ENCODE measurements at places on chromosomes 1 and 21.
A peak's percentile ranks its signal among the peaks of the same experiment; 100 is the strongest.

GRCh38 chr1:227902641-227902990 is 45.1 kb downstream of the WNT9A start:
- no peak for DNase-seq

DNA sequence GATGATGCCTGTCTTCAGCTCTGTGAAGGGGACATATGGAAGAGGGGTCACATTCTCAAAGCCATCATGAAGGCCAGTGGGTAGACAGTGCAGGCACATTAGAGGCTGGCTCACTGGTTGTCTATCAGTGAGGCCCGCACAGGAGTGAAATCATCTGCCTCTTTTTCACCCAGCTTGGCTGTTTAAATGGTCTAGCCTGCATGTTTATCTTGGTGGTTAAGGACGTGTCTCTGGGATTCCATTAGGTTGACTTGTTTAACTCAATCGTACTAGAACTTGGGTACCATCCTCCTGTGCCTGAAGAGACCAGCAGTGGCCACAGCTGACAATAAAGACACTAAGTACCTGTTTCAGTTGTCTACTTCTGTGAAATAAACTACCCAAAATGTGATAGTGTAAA is 219.3 kb downstream of the PLPP3 start:
- no peak for DNase-seq

DNA sequence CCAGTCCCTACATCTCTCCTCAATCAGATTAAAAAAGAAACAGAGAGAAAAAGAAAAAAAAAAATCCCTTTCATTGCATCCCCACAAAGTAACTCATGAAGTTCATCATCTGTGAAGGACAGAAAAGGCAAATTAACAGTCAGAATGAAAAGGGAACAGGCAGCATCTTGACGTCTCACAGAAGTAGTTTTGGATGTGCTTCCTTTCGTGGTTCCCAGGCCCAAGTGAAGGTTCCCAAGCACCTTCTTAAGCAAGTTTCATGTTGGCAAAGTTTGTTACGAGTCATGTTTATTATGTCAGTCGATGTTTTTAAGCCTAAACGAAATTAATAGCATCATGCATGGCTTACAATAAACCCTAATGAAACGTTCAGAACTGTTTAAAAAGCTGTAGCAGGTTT is 475.2 kb downstream of the SETD4 start:
- no peak for DNase-seq

DNA sequence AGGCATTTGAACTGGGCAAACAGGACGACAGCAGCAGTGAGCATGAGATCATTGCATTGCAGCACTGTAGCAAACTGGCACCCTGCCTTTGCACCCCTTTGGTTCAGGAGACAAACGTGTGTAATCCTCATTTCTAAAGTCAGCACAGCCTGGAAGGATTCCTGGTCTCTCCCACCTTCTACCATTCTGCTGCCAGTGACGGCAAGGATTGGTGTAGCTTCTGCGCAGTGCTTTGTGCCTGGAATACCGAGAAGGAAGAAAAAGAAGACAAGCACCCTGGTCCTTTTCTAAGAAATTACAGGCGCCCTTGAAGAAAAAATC is 805.3 kb downstream of the USP25 start:
- DNase-seq: no peak

GRCh38 chr1:247212012-247212411 is 40.2 kb upstream of the ZNF124 start:
- DNase-seq: no peak

DNA sequence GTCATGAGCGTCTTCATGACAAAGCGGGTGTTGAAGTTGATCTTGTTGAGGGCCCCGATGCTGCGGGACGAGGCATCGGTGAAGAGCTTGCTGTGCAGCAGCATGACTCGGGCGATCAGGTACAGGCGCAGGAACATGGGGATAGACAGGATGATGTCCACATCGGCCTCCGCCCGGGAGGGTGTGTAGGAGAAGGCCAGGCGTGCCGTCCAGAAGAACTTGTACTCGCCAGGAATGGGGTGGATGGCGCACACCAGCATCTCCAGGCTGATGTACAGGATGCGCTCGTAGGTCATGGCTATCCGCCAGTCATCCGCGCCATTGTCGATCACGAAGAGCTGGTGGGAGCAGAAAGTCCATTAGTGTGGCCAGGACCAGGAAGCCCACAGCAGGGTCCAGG is 98.0 kb downstream of the KCNN3 start:
- no peak for DNase-seq

GRCh38 chr21:39712976-39713375 is 32.0 kb upstream of the IGSF5 start:
- DNase-seq: no peak

DNA sequence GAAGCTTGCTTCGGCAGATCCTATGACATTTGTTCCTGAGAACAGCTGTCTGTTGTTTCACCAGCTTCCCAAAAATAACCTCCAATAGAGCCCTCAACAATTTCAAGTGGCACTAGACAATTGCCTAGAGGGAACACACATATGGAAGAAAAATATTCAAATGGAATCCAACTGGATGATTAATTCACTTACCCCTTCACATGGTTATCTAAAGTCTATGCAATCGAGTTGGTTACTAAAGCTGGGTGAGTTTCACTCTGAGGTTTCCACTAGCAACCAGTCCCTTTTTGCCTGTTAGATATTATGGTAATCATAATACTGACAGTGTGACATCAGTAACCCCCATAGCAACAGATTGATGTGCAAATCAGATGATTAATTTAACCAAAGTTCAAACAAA is at the start of gene LEMD1:
Gene LEMD1, minus strand, starts transcription at position 259 of the 400 bp plus-strand sequence. CDS start 1,520 bp downstream, outside the sequence.
- DNase-seq: no peak

- DNase-seq: no peak
These were observed 101.7 kb upstream of the TTC34 start for GRCh38 chr1:2903226-2903625.

- DNase-seq: no peak
These were observed 993.8 kb upstream of the NCAM2 start for GRCh38 chr21:20004367-20004766.

GRCh38 chr21:28410256-28410655 is 582.4 kb downstream of the LTN1 start:
- no peak for DNase-seq

DNA sequence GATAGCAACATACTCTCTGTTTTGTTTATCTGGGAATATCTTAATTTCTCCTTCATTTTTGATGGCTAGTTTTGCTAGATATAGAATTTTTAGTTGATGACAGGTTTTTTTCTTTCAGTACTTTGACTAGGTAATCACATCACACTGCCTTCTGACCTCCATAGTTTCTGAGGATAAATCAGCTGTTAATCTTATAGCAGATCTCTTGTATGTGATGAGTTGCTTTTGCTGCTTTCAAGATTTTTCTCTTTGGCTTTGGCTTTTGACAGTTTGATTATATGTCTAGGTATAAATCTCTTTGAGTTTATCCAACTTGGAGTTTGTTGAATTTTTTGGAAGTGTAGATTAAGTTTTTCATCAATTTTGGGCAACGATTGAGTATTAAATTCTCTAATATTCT is 142.6 kb downstream of the ZNF644 start:
- no peak for DNase-seq

GRCh38 chr1:110102081-110102480 is 10.2 kb upstream of the UBL4B start:
- DNase-seq: no peak

DNA sequence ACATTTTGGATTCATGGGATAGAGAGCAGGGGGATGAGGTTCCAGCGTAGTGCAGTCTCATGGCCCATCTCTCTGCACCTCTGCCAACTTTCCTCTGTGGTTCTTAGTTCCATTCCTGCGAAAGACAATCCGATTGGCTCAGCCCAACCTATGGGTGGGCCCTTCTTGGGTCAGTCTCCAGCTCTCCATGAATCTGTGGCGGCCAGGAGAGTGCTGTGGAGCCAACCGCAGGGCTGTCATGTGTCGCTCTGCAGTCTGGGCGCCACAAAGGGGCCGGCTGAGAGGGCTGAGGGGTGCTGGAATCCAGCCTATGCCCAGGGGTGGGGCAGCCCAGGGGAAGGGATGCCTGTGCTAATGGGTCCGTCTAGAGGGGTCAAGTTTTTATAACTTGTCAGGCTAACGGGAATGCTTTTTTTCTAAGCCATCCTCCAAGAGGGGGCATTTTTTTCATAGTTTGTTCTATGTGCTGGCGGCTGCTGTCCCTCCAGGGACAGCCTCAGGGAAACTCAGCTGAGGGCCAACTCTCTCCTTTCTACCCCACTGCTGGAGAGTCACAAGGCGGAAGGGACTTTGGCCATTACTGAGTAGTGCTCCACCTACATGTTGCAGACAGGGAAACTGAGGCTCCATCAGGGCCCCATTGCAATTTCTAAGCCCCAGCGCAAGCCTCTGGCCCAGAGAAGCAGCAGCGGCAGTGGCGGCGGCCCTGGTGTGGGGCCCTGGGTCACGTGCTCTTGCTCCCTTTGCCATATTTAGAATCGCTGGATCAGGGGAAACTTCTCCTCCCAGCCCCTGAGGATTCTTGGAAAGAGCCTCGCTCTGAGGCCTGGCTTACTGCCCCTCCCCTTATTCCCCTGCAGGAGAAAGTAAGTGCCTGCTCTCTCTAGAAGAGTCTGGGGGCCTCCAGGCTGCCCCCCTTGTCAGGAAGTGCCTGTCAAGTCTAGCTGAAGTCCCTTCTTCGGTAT is 23.4 kb downstream of the KCNQ4 start:
- DNase-seq: no peak

GRCh38 chr1:184497959-184498723 is 111.3 kb downstream of the C1orf21 start:
- DNase-seq: no peak

GRCh38 chr21:25359724-25360123 is 247.6 kb downstream of the MRPL39 start:
- no peak for DNase-seq

DNA sequence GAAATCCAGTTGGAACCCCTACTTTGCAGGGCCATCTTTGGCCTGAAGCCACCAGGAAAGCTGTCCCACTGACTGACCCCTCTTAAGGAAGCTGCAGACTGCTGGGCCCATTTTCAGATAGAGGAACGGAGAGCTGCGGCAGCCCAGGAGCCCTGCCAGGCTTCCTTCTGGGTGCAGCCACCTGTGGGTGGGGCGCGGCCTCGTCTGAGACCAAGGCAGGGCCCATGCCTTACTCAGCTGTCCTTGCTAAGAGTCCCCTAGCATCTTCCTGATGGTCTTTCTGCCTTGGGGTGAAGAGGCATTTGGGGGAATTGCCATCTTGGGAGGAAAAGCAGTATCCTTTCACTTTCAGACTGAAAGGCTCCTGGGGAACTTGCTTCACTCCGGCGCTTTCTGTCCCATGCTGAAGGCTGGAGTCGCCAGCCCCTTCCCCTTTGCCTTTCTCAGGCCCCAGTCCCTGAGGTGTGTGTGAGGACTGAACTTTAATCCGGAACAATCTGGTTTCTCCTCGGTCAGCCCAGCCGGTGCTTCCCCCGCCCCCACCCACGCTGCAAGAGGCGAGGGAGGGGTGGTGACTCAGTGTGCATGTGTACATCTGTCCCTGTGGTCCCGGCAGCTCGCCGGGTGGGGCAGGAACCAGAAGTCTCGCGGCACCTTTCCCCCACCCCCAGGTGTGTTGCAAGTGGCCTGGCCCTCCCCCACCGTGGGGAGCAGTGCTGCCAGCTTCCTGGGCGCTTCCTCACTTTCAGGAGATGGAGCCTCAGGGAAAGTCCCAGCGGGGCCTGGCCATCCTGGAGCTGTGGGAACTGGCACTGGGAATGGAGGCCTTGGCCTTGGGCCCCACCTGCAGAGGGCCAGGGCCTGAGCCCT is 5.1 kb downstream of the ZC3H12A start:
- peak; percentile 92 for DNase-seq

GRCh38 chr1:221444346-221444745 is 297.5 kb downstream of the DUSP10 start:
- no peak for DNase-seq

GRCh38 chr21:36584980-36585940 is 105.3 kb upstream of the CLDN14 start:
- no peak for DNase-seq

Measured in activated CD4-positive, alpha-beta T cell treated with anti-CD3 and anti-CD28 coated beads, Interleukin-2, amount 50 U/mL, for 4 hours (primary cell).